ENCODE measurements at places on chromosomes 3 and 15.

DNA sequence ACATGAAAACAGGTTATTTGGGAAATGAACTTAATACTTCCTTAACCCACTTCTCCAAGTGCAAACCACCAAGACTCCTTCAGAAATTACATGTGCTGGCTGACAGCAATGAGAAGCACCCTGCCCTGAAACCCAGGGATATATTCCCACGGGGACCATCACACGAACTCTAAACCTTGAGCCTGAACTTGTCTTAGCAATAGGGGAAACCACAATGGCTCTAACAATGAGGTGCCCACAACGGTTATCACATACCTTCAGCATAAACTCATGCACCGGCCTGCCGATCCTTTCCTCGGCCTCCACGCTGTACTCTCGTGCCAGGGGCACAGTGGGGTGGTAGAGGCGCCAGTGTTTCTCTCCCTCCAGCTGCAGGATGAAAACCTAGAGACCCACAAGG lies 13.4 kb downstream of the RIOX2 start:
- no peak for DNase-seq

- no peak for DNase-seq
Observed at GRCh38 chr15:29813009-29813408, 9.3 kb downstream of the TJP1 start.

DNA sequence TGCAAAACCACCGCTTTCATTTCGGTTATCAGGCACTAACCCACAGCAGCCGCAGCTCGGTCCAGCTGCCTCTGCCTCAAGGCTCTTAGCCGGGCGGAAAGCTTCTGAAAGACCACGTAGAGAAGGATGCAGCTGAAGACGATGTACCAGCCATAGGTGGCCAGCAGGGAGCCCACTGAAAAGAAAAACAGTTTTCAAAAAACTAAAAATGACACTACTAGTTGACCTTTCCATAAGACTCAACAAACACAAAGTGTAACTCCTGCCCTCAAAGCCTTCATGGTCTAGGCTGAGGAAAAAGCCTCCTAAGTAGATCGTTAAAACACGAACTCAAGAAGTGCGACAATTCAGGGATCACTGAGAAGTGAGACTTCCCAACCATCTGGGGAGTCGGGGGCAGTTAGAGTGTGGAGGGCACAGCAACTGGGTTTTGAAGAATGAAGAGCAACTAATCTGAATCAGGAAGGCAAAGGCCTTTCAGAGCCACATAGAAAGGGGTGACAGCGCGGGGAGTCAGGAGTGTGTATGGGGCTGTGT lies 716 bp downstream of the SELENOS start:
- no peak for DNase-seq

DNA sequence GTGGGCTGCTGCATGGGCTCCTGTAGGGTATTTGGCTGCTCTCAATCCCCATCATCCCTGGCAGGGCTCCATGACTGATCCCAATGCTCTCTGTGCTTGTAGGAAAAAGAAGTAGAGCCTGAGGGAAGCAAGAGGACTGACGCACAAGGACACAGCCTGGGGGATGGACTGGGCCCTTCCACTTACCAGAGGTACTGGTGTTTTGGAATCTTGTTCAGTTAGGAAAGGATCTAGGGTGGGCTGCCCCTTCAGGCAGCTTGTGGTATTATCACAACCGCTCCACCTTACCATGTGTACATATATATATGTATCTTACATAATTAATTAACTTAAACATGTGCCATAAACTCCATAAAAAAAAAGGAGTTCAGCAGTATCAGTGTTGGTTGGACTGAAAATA lies 1.3 kb downstream of the SLC28A2 start:
- DNase-seq, result no peak

- DNase-seq, result no peak
Observed at GRCh38 chr3:115975353-115975752, 352.0 kb downstream of the GAP43 start.

DNA sequence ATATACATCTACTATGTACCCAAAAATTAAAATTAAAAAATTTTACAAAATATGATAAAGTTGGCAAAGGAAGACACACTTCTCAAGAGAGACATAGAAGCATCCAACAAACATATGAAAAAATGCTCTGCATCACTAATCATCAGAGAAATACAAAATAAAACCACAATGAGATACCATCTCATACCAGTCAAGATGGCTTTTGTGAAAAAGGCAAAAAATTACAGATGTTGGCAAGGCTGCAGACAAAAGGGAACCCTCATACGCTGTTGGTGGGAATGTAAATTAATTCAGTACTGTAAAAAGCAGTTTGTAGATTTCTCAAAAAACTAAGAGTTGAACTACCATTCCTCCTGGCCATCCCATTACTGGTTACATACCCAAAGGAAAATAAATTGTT lies 581.7 kb upstream of the CCDC54 start:
- no peak for DNase-seq

- DNase-seq, result no peak
Observed at GRCh38 chr3:13095408-13095937, 22.2 kb upstream of the IQSEC1 start.

DNA sequence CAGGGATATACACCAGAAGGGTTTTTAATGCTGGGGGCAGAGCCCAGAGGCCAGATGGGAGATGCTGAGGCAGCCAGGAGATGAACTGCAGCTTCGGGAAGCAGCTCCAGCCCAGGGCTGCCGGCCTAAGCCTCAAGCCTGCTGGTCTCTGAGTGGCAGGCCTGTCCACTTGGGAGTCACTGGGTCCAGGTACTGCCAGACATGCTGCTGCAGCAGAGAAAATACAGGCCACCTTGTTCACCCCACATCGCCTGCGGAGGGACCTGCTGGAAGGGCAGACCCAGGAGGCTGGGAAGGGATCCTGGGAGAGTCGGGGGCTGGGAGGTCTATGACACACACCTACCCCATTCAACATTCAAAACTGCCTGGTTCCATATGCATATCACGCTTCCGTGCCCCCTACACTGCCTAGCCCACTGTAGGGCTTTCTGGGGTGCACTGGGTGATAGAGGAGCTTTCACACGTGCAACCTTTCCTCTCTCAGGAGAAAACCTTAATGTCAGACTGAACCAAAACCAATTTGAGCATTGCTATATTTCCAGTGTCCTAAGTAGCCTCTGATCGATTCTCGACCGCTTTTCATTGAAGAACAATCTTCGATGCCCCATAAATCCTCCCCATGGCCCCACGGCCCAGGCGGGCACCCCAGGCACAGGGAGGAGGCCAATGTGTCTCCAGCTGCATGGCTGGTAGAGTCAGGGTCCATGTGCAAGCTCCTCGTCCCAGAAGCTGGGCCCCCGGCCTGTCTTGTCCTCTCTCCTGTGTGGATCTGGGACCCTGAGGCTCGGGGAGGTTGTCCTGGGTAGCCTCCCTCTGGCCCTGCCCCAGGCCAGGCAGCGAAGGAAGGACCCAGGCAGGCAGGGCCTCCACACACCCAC lies 147.4 kb downstream of the ATP10A start:
- DNase-seq, result no peak

DNA sequence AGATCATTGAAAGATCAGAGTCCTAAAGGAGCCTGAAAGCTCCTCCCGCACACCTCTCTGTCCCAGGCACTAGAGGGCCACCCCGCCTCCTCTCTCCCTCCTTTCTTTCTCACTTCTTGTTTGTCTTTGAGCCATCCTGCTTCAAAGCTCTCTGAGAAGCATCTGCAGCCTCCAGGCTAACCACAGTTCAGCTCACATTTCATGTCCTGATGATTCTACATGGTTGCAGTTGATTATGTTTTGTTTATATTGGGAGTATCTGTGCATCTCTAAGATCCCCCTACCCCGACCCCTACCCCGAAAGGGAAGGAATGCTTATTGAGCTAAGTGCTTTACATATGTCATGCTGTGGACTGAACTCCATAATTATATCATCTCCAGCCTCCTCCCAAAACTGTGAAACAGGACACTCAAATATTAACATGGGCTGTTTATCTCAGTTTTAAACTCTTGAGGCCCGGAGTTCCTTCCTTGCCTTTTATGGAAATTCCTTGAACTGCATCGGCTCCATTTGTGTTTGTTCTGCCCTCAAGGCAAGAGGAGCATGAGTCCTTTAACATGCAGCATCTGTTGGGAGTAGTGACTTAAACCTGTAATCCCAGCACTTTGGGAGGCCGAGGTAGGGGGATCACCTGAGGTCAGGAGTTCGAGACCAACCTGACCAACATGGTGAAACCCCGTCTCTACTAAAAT lies 30.9 kb downstream of the MGLL start:
- no peak for DNase-seq

DNA sequence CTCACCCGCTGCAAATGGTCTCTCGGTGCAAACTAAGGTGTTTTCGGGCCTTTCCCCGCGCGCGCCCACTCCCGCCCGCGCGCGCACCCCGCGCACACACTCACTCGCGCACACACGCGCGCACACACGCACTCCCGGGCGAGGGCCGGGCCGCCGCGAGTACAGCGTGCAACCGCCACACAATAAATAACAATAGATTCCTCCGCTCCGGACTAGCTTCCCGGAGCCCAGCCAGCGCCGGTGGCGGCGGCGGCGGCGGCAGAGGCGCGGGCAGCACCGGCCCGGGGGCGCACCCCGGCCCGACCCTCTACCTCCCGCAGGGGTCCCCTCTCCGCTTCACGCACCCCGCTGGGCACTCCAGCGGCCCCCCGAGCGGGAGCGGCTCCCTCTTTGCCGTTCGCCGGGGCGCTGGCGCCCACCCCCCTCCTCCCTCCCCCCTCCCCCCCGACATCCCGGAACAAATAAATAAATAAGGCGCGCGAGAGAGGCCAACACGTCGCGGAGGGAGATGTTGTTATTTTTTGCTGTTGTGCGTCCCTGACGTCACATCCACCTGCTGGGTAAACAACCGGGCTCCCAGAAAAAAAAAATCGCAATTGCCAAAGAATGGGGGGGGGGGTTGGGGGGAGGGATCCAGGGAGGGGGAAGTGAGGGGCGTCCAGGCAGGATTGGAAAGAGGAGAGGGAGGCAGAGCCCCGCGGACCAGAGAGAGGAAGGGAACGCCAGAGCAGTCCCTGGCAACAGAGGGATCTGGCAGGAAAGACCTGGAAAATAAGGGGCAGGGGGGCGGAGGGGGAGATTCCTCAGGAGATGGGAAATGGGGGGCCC lies at the start of gene FOXP1:
Gene FOXP1, minus strand, starts transcription at position 163 of the 828 bp plus-strand sequence. CDS start 385,347 bp downstream, outside the sequence.
- DNase-seq, result peak; percentile 81

GRCh38 chr3:31165399-31165860 lies 271.0 kb upstream of the GADL1 start:
- DNase-seq, result no peak

- no peak for DNase-seq
Observed at GRCh38 chr15:89030311-89030710, 57.9 kb upstream of the ABHD2 start.

GRCh38 chr15:70545526-70545925 lies 217.8 kb downstream of the UACA start:
- no peak for DNase-seq

DNA sequence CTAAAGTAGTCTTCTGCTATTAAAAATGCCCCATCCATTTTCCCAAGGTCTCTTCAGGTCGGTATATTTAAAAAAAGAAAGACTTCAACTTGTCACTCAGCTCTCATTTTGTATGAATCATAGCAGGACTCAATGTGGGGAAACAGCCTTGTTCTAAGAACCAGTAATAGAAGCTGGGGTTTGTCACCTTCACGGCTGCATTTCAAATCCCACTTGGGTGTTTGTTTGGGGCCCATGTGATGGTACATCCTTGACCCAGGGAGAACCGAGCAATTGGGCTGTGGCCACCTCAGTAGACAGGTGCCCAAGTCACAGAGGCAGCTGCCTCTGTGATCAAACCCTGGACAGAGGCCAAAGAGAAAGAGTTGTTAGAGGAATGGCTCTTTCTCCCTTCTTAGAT lies 70.3 kb upstream of the ARL8B start:
- DNase-seq, result no peak

GRCh38 chr15:80066912-80067311 lies 7.4 kb downstream of the ZFAND6 start:
- no peak for DNase-seq

DNA sequence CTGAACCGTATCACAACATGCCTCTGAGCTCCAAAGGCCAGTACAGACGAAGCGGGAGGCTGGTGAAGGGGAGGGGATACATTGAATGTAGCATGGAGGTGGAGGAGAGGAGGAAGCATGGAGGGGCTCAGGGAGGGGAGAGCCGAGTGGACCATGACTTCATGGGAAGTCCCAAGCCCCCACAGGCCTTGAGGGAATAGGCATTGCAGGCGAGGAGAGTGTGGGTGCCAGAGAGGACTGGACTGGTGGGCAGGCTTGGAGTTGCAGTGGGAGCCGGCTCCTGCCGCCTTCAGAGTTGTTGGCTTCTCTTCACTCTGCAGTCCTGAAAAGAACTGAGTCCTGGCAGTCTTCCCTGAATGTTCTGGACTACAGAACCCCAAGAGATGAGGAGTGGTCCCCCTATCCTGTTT lies 3.3 kb upstream of the RNU6-1 start:
- no peak for DNase-seq

DNA sequence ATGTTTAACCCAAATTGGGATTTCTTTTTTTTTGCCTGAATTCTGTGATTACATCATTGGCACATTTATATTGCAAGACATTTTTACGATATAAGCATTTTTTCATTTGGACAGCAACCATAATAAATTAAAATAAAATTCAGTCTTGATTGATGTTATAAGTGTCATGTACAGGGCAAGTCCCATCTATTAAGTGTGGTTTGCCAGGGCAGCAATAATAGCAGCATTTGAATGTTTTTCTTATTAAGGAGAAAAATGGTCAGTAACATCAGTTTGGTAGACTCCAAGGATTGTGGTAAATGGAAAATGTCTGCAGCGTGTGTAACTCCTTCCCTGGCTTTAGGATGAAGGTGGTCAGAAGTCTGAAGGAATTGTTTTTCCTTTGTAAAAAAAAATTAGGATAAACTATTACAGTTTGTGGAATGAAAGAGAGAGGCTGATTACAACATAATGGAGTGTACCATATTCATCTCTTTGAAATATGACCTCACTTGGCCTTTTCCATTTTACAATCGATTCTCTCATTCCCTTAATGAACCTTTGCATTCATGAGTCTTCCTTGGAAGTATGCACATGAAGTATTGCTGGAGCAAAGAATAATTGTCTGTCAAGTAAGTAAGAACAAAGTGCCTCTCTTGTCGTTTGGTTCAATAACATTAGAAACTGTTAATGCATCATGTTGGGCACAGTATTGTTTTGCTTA lies 405.4 kb upstream of the THRB start:
- DNase-seq, result no peak

GRCh38 chr3:100354850-100355249 lies 20.3 kb downstream of the NIT2 start:
- no peak for DNase-seq

DNA sequence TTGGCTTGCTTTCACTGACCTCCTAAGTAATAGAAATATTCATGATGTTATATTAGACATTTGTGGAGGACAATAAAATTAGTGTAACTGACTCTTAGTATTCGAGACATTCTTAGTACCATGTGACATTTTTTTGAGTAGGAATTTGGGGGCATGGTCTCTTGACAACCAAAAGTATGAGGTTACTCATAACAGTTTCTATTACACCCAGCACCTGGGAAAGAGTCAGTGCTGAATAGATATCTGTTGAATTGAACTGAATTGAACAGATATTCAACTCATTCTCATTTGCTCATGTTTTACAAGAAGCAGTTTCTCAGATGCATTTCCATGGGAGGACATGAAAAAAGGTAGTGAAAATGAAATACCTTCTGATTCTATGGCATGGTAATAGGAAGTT lies 84.4 kb downstream of the CMSS1 start:
- DNase-seq, result no peak

DNA sequence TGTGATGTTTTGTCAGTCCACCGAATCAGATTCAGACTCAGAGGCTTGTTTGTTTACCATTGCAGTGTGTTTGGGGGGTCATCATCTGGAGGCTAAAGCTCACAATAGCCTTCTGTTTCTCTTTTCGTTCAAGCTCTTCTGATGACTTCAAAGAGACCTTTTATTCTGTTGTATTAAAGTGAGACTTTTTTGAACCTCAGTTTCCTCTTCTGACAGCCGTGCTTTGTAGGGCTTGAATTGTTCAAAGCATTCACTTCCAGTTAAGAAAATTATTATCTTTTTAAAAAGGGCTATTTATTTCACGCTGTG lies 1.3 kb downstream of the PXK start:
- no peak for DNase-seq
